ENCODE measurements at places on chromosomes 6 and 20.

DNA sequence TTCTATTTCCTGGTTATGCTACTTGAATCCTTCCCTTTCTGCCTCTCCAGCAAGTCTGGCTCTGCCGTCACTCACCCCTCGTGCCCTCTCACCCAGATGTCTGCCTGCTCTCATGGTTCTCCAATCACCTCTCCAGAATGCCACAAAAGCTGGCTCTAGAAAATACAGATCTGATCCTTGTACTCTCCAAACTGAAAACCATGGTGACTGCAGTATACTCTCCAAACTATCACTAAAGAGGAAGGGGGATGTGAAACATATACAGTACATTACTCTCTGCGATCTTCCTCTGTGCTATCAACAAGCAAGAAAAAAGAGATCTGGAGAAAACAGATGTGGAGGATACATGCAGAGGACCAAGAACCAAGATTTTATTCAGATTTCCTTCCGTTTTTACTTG, 91.1 kb downstream of the ATXN1 start:
- no peak for DNase-seq

- no peak for DNase-seq
These were observed 9.5 kb upstream of the ATRN start for GRCh38 chr20:3461211-3461771.

DNA sequence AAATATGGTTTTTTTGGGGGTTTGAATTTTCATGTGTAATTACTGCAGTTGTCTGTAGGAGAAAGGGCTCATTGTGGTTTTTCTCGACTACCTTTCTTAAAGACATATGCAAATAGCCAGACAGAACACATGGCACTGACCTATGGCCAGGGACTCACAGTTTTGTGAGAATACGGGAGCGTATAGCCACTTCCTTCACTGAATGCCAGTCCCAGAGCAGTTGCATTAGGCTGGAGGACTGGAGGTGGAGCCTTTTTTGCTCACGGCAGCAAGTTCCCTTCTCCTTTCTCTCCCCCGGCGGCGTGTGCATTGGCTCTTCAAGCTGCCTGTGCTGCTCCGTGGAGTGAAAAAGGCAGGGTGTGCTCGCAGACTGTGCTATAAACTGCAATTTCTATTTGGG, 114.9 kb downstream of the AKAP7 start:
- no peak for DNase-seq

GRCh38 chr6:42864602-42865001, 14.8 kb upstream of the RPL7L1 start:
- no peak for DNase-seq

- no peak for DNase-seq
These were observed 3.7 kb downstream of the GRIK2 start for GRCh38 chr6:101397199-101397598.

DNA sequence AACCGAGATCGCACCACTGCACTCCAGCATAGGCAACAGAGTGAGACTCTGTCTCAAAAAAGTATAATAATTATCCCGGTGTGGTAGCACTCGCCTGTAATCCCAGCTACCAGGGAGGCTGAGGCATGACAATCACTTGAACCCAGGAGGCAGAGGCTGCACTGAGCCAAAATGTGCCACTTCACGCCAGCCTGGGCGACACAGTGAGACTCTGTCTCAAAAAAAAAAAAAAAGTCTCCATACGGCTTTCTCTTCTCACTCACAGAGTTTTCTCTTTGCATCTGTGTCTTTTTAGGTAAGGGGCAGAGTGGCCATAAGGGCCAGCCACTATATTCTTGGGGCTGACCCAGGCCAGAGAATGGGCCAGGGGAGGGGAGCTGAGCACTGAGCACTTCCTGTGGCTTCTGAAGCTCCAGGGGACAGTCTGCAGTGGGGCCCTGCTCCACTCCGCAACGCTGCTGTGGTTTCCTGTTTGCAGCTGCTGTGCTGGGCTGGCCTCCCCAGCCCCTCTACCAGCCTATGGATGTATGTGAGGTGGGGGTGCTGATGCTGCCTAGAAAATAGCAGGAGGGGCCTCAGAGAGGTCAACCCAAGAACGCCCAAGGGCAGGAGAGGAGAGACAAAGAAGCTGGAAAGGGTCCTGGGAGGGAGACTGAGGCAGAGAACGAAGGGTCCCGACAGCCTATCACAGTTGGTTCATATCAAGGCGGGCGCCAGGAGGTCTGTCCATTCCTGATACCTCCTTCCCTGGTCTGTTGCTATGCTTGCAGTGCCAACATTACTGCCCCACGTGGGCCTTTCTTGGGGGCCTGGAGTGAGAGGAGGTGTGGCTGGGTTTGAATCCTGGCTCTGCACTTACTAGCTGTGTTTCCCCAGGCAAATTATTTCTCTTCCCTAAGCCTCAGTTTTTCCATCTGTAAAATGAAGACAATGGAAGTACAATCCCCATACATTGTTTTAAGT, 16.0 kb downstream of the SLA2 start:
- DNase-seq = peak; percentile 10

- DNase-seq = no peak
These were observed 14.8 kb downstream of the MDFI start for GRCh38 chr6:41652866-41653652.

DNA sequence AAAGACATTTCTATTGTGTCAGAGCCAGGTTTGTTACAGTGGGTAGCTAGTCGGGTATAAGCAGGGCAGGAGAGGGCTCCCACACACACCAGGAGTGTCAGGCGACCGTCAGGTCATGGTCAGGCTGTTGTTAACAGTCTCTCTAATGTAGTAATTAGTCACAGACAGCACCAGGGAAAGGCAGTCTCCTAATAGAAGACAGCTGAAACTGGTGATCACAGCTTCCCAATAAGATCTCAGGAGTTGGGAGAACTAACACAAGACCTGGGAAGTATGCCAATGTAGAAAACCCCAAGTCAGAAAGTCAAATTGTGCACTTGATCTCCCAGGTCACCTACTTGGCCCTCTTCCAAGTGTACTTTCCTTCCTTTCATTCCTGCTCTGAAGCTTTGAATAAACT, 53.0 kb upstream of the GPR6 start:
- DNase-seq = no peak

DNA sequence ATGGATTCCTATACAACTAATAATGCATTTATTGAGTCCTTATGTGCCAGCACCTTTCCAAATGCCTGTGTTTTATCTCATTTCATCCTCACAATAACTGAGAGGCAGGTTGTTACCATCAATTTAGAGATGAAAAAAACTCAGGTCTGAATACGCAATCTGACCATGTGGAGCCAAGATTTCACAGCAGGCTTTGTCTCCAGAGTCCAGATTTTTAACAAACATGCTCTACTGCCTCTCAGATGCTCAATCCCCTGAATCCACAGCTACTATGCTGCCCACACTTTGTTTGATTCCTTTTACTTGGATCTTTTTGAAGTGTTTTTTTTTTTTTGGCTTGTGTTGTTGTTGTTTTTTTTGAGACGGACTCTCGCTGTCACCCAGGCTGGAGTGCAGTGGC, 46.8 kb downstream of the B4GALT5 start:
- DNase-seq = no peak
